Activated CD4-positive, alpha-beta memory T cell treated with anti-CD3 and anti-CD28 coated beads for 36 hours (primary cell): ENCODE measurements at places on chromosomes 11 and 22. TPM values are rescaled to one million over a fixed set of nuclear protein-coding genes. Genes with fewer than 3 reads are reported as not detected.

The SLC17A6 gene
- total RNA-seq, result not detected

The UPK3A gene
- total RNA-seq, result not detected

The NAALADL1 gene
- total RNA-seq, result 13.8 TPM

The SLC25A18 gene
- total RNA-seq, result not detected

The P2RY2 gene
- total RNA-seq, result not detected

The CCDC116 gene
- total RNA-seq, result 0.31 TPM

- H3K4me3 ChIP-seq, result no peak overlapping the region
- peaks cover 1% of the 10 kb centered on the region for H3K27me3 ChIP-seq
- no peak overlapping the region for H3K27ac ChIP-seq
- no peaks in the 10 kb centered on the region for H3K36me3 ChIP-seq
Observed at GRCh38 chr11:134365011-134365925, 33.5 kb downstream of the GLB1L2 start.

DNA sequence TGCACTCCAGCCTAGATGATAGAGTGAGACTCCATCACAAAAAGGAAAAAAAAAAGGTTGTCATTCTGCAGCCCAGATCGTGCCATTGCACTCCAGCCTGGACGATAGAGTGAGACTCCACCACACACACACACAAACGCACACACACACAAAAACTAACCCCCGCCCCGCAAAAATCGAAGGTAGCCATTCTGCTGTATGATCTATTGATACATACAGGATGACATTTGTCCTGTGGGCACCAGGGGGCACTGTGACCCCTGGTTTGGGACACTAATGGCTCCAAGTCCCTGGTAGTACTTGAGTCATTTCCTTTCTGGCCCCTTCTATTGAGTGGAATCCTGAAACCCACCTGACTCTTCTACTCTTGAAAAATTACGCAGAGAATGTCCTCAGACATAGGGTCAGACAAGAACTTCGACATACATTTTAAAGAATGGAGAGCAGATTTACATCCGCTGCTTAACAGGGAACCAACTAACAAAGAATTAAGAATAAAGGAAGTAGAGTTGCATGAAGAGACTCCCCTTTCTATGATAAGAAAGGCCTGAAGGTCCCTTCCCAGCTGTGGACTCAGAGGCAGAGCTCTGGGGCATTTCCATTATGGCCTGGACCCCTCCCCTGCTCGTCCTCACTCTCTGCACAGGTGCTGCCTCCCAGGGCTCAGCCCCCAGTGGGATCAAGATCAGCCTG lies 35.0 kb upstream of the PRAME start:
- H3K4me1 ChIP-seq, result peaks cover 5% of the 10 kb centered on the region
- no peaks in the 10 kb centered on the region for H3K36me3 ChIP-seq
- H3K4me3 ChIP-seq, result no peak overlapping the region
- H3K27me3 ChIP-seq, result peaks cover 4% of the 10 kb centered on the region
- no peak overlapping the region for H3K27ac ChIP-seq
- DNase-seq, result peak; percentile 70

- H3K27ac ChIP-seq, result no peak overlapping the region
- no peaks in the 10 kb centered on the region for H3K36me3 ChIP-seq
- H3K4me3 ChIP-seq, result no peak overlapping the region
- DNase-seq, result no peak
- H3K4me1 ChIP-seq, result peaks cover 2% of the 10 kb centered on the region
- no peaks in the 10 kb centered on the region for H3K27me3 ChIP-seq
Observed at GRCh38 chr11:112882494-112883381, 78.5 kb upstream of the NCAM1 start.

DNA sequence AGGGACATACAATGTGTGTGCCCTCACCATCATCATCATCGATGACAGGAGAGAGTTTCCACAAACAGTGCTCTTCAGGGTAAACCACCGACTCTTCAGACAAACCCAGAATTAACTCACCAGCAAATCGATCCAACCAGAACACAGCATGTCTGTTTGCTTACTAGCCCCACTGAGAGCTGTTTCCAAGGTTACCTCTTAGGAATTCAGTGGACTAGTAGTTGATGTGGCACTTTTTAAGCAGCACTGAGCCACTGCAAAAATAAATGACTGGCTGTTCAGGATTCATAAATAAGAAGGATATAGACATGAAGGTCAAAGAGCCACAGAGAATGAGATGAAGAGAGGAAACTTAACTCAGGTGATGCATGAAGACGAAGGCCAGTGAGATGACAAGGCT lies 83.1 kb downstream of the PARVA start:
- no peak for DNase-seq
- peaks cover 2% of the 10 kb centered on the region for H3K36me3 ChIP-seq
- H3K27ac ChIP-seq, result no peak overlapping the region
- no peak overlapping the region for H3K4me3 ChIP-seq
- H3K27me3 ChIP-seq, result no peaks in the 10 kb centered on the region
- H3K4me1 ChIP-seq, result no peaks in the 10 kb centered on the region
